SJSA1 (cell line): ENCODE measurements at places on chromosomes 7 and 10.
A peak's percentile ranks its signal among the peaks of the same experiment; 100 is the strongest.

DNA sequence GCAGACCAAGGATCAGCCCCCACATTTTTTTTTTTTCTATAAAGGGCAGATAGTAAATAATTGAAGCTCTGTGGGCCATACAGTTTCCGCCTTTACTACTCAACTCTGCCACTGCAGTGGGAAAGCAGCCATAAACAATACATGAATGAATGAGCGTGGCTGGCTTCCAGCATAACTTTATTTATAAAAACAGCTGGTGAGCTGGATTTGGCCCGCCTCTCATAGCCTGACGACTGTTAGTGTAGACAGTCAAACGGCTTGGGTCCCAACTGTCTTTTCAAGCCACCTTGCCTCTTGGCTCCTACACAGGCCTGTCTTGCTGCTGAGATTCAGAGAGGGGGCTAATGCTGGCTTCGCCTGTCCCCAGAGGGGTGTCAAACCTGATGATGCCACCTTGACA is 169.8 kb upstream of the GPR26 start:
- no peaks in the 10 kb centered on the region for H3K4me1 ChIP-seq
- H3K27me3 ChIP-seq = no peaks in the 10 kb centered on the region
- H3K27ac ChIP-seq = no peak overlapping the region
- no peak overlapping the region for H3K4me3 ChIP-seq

DNA sequence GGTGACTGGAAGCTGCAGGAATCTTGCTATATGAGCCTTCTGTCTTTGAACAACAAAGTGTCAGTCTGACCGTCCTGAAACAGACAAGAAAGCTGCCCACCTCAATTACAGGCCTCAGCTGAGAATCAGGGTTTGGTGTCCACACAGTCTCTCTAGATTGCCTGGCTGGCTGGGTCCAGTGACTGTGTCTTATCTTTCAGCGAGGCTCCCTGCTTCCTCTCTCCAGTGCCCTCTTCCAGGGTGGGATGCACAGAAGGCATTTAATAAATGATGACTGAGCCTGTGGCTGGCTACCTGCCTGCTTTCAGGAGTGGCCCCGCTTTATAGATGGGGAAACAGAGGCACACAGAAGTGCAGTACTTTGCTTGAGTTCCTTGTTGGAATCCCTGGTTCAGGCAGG is 27.4 kb downstream of the FGF8 start:
- H3K36me3 ChIP-seq = no peaks in the 10 kb centered on the region
- H3K4me1 ChIP-seq = no peaks in the 10 kb centered on the region
- no peaks in the 10 kb centered on the region for H3K27me3 ChIP-seq

DNA sequence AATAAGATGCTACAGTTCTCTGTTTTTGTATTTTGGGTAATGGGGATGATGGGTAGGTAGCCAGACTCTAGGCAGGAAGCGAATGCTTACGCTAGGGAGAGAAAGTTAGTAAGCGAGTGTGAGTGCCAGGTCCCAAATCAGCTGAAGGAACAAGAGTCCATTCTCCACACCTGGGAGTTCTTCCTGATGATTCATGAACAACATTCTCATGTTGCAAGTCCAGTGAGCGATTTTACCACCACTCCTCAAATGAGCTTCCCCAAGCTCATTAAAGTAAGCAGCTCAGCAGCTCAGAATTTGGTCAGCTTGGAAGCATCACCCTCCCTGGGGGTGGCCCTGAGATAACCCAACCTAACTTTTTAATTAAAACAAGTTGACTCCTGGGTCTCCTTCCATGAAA is 27.3 kb downstream of the SH3PXD2A start:
- H3K27ac ChIP-seq = no peak overlapping the region
- H3K27me3 ChIP-seq = no peaks in the 10 kb centered on the region; the same call in 1 of the 2 replicates
- peaks cover 4% of the 10 kb centered on the region; the same call in 1 of the 2 replicates for H3K4me1 ChIP-seq
- DNase-seq = no peak

DNA sequence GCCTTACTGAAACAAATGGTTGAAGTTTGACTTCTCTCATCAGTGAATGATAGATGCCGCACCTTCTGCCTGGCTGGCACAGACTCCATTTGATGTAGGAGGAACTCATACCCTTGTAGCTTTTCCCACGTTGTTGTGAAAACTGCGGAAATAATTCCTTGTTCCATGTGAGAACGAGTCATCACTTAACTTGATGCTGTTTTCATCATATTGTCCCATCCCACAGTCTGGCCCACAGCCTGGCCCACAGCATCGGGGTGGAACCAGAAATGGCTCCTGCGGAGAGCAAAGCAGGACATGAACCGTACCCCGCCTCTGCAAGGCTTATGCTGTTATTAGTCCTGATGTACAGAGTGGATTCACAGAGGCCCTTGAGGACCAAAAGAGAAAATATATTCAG is 587.0 kb downstream of the SDK1 start:
- no peaks in the 10 kb centered on the region for H3K27me3 ChIP-seq
- no peak for DNase-seq
- H3K4me3 ChIP-seq = no peak overlapping the region
- no peaks in the 10 kb centered on the region for H3K4me1 ChIP-seq
- no peak overlapping the region for H3K27ac ChIP-seq
- no peaks in the 10 kb centered on the region for H3K36me3 ChIP-seq

- no peaks in the 10 kb centered on the region for H3K27me3 ChIP-seq
- no peak overlapping the region for H3K27ac ChIP-seq
- DNase-seq = no peak
- no peaks in the 10 kb centered on the region for H3K36me3 ChIP-seq
- peaks cover 12% of the 10 kb centered on the region for H3K4me1 ChIP-seq
- H3K4me3 ChIP-seq = no peak overlapping the region
Observed at GRCh38 chr10:35462491-35462934, 126.2 kb downstream of the CCNY start.

- DNase-seq = peak; percentile 71
- H3K27me3 ChIP-seq = no peaks in the 10 kb centered on the region
- peaks cover 5% of the 10 kb centered on the region; the same call in 1 of the 2 replicates for H3K4me1 ChIP-seq
Observed at GRCh38 chr10:68202960-68203353, 29.0 kb downstream of the ATOH7 start.

- no peaks in the 10 kb centered on the region for H3K4me1 ChIP-seq
- no peaks in the 10 kb centered on the region for H3K36me3 ChIP-seq
- no peak for DNase-seq
- no peak within 1 kb of the TSS for H3K4me3 ChIP-seq
Observed at GRCh38 chr7:146116521-146117222, at the start of gene CNTNAP2. Gene CNTNAP2 (plus strand): TSS chr7:146116801. CDS start chr7:146116877, 76 bp downstream.

DNA sequence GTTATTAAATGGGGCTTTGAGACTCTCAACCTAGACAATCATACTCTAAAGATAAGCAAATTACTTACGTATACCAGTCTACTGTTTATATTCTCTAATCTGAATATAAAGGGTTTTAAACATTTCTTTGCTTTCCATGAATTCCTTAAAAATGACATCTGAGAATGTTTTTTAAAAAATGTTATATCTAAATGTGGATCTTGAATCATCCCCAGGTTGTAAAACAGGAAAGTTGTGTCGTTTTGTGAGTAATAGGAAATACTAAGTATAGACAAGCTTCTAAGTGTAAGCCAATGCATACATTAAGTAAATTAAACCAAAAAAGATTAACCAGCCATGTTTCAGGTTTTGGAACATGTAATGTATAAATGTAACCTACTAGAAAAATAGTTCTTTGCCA is 26.8 kb downstream of the ADD3 start:
- no peak overlapping the region for H3K4me3 ChIP-seq
- DNase-seq = peak; percentile 28
- peaks cover 9% of the 10 kb centered on the region for H3K36me3 ChIP-seq

DNA sequence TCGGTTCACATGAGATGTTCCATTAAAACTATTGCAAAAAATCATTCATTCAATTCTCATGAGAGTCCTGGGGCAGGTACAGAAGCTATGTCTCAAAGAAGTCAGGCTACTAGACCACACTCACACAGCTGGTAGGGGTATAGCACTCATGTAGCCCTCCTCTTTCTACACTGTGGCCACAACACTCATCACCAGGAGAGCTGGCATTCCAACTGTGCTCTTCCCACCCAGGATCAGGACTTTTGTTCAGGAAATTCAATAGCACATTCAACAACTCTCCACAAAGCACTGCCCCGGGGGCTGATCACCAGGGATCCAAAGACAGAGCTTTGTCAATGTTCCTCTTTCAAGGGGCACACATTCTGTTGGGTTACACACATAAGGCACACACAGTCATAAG is 31.0 kb upstream of the C10orf90 start:
- no peak overlapping the region for H3K4me3 ChIP-seq
- no peaks in the 10 kb centered on the region for H3K4me1 ChIP-seq

- H3K27me3 ChIP-seq = no peaks in the 10 kb centered on the region
- 0 out of 2 replicates have a peak, but pooled peaks cover 4% of the 10 kb centered on the region for H3K4me1 ChIP-seq
- no peak for DNase-seq
- H3K36me3 ChIP-seq = no peaks in the 10 kb centered on the region
- no peak overlapping the region for H3K27ac ChIP-seq
Observed at GRCh38 chr10:50846753-50847152, 38.7 kb downstream of the A1CF start.

DNA sequence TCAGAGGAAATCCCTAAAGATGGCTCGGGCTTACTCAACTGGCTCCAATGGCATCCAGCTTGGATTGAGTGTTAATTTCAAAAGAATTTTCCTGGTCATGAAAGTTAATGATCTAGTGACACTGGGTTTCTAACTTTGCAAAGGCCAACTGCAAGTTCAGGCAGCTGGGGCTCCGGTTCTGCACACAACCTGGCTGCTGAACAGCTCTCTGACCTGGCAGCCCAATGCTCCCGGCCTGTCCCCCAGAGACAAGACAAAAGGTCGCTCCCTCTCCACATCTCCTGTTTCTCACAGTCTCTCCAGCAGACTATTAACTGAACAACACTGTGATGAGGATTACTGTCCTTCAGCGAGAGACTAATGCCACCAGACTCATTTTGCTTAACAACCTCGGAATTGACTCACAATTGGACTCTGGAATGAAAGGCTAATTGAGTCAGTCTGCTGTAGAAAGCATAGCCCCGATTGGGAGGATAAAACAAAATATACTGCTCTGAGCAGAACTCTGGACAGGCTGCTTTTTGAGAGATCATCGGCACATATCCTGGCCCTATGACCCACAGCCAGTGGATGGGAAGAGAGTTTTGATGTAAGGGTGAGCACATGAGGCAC is 174.5 kb downstream of the GFRA1 start:
- no peak overlapping the region for H3K4me3 ChIP-seq
- H3K4me1 ChIP-seq = peaks cover 58% of the 10 kb centered on the region
- no peaks in the 10 kb centered on the region for H3K36me3 ChIP-seq
- DNase-seq = no peak
- no peaks in the 10 kb centered on the region for H3K27me3 ChIP-seq

DNA sequence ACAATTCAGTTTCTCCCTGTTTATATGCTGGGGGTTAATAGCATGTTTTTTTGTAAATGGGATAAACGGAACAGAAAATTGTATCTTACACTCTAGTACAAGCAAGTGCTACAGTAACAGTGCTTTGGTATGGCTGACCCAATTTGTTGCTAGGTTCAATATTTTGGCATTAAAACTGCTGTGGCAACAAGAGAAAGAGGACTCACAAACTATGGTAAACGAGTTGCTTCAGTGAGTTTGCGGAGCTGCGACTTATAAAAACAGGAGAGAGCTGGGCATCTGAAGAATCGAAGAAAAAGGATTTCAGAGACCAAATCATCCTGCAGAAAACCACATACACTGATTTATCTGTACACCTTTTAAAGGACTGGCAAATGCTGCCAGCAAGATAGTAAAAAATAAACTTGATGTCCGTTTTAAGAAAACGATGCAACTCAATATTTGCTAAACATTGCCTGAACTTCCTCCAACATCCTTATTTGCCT is 2.2 kb downstream of the GLUD1 start:
- peak overlapping the region; percentile 93; the same call in 1 of the 2 replicates for H3K4me3 ChIP-seq
- H3K27ac ChIP-seq = no peak overlapping the region
- DNase-seq = no peak

GRCh38 chr7:112211348-112211907 is 4.9 kb downstream of the ZNF277 start:
- H3K4me1 ChIP-seq = peaks cover 3% of the 10 kb centered on the region; the same call in 1 of the 2 replicates
- H3K36me3 ChIP-seq = no peaks in the 10 kb centered on the region
- no peak overlapping the region for H3K27ac ChIP-seq
- H3K27me3 ChIP-seq = no peaks in the 10 kb centered on the region
- no peak for DNase-seq
- no peak overlapping the region for H3K4me3 ChIP-seq

DNA sequence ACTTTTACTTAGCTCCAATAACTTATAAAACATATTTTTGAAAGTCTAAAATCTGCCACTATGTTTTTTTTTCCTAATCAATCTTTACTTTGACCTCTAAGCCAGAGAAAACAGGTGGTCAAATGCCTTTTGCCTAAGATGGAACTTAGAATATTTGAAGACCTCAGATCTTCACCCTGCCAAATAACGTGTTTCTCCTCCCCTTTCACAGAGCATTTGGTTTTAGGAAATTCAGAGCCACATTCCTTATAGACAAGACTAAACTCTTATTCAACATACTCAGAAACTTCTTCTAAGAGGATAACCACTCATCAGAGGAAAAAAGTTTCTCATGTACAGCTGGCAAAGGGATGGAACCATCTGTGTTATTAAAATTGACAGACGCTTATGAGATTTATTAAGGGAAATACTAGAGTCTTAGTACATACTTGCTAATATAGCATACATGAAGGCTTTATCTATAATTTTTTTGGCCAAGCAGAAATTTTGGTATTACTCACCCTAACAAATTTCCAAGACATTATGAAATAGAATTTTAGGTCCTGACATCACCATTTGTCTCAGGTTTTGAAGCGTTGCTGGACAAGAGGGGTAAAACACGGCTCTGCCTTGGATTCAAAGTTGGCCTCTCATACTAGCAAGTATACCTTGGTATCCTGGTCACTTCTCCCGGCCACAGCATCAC is 2.6 kb upstream of the EGFR start:
- no peaks in the 10 kb centered on the region for H3K27me3 ChIP-seq
- no peak overlapping the region for H3K4me3 ChIP-seq
- peaks cover 26% of the 10 kb centered on the region for H3K36me3 ChIP-seq

DNA sequence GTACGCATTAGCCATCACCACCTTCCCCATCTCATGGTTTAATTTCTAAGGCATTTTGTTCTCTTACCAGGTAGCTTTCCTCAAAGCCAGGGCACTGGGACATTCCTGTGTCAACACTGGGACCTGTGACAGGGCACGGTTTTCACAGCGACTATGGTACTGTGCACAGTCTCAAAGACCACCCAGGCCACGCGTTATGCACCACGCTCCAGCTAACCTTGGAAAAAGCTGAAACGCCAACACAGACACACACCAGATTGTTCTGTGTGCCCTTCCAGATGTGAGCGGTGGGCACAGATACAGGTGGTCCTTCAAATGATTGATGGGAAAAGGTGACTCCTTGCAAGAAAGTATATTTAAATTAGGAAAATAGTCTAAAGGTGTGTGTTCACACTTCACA is 337.3 kb downstream of the WDR37 start:
- no peak overlapping the region for H3K4me3 ChIP-seq
- DNase-seq = peak; percentile 20
- 0 out of 2 replicates have a peak, but pooled peaks cover 2% of the 10 kb centered on the region for H3K27me3 ChIP-seq

GRCh38 chr7:156998988-156999957 is 11.2 kb downstream of the MNX1 start:
- DNase-seq = no peak
- 0 out of 2 replicates have a peak, but pooled peaks cover 3% of the 10 kb centered on the region for H3K4me1 ChIP-seq
- H3K27me3 ChIP-seq = peaks cover 78% of the 10 kb centered on the region
- H3K36me3 ChIP-seq = no peaks in the 10 kb centered on the region
- H3K27ac ChIP-seq = no peak overlapping the region
